ENCODE measurements at places on chromosomes 16 and 17.

DNA sequence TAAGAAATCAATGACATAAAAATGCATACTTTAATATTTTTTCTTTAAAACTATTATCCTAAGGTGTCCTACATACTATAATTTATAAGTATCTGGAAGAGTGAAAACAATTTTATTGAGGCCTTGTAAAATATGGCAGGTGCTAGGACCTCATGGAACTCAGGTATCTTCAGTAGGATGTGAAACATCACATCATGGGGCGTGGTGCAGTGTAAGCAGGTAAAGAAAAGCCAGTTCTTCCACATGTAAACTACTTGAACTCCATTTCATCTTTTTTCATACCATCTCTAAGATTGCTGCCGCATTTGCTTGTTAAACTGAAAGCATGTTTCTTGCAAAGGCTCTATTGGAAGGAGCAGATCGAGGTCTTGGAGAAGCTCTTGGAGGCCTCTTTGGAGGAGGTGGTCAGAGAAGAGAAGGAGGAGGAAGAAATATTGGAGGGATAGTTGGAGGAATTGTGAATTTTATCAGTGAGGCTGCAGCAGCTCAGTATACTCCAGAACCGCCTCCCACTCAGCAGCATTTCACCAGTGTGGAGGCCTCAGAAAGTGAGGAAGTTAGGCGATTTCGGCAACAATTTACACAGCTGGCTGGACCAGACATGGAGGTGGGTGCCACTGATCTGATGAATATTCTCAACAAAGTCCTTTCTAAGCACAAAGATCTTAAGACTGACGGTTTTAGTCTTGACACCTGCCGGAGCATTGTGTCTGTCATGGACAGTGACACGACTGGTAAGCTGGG lies at the start of gene CAPNS2:
CAPNS2 (plus strand) TSS at position 253 of the 744 bp plus-strand sequence; CDS start at position 326, 73 bp downstream.
- no peak for DNase-seq

DNA sequence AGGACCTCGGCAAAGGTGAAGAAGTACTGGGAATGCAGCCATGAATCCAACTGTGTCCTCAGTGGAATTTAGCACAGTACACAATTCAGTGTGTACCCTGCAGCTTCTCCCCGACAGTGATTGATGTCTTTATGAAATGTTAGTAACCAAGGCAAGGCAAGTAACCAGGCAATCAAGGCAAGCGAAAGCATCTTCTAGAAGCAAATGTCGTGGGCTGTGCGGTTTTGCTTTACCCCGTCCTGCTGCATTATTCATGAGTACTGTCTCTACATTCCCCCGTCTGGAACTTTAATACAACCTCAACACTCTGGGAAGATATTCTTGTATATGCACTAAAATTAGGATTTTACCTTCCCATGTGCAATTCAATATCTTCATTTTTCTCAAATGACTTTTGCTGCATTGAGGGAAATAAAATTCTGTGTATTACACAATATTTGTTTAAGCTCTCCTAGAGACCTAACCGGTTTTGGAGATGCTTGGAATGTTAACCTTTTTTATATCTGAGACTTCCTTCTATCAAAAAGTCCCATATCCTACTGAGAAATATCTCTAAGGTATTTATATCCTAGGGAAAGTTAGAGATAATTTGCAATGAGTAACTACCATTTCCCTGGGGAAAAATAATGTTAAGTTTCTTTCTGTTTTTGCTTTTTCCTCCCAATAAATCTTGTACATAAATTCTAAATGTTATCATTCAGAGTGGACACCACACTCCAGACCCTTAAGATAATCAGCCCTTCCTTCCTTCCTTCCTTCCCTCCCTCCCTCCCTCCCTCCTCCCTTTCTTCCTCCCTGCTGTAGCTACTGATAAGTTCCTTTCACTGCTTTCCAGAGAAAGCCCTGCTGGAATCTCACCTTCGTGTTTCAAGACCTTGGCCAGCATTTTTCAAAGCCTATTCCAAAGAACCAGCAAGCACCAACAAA lies 51.9 kb upstream of the ADORA2B start:
- no peak for DNase-seq

GRCh38 chr17:47286198-47286914 lies 32.7 kb downstream of the ITGB3 start:
- DNase-seq: no peak

DNA sequence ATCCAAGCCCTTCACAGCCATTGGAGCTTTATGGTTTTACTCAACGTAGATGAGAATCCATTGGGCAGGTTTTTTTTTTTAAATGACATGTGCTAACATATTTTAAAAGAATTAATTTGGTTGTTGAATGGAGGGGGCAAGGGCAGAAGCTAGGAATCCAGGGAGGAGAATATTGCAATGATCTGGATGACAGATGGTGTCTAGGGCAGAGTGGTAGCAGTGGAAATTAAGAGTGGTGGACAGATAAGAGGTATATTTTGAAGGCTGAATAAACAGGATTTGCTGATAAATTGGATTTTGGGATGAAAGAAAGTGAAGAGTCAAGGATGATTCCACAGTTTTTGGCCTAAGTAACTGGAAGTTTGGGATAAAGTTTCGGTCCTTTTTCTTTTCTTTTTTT lies 54.8 kb upstream of the DHX40 start:
- no peak for DNase-seq

DNA sequence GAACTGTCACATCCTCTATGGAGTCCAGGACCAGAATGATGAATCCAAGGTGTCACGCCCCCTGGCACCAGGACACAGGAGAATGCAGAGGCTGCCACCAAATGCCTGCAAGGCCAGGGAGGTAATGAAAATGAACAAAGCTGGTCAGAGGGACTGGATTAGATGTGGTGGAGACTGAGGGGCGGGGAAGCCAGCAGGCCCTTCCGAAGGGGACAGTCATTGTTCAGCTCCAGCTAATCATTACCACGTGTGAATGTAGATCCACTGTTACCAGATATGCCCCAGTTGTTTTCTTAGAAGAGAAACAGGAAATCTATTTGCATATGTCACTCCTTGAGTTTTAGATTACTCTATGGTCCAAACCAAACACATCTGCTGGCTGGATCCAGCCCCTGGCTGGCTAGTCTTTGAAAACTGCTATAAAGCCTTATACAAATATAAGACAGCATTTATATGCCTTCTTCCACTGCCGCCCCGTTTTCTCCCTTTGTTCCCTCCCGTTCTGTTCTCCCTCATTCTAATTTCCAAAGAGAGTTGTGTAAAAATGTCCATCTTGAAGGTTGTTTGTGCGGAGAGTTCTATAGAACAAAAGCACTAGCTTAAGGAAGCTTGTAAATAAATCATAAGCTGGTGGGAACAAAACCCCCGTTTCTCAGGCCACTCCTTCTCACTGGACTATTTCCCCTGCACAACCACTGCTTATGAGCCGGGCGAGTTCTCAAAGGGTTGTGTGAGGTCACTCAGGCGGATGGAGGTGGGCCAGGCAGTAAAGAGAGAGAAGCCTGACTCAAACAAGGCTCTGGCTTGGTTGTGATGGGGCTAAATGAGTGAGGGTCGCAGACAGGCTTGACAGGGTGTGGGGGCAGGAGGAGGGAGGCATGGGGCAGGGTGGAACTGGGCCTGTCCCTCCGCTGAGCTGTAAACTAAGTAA lies 14.2 kb downstream of the CRYM start:
- no peak for DNase-seq

Measured in activated naive CD4-positive, alpha-beta T cell treated with anti-CD3 and anti-CD28 coated beads, Interleukin-2, amount 50 U/mL, for 16 hours (primary cell).